ENCODE measurements at places on chromosomes 11 and 22. TPM values are rescaled to one million over a fixed set of nuclear protein-coding genes. Genes with fewer than 3 reads are reported as not detected.

OR8A1 gene
- total RNA-seq = not detected

HOATZ gene
- not detected for total RNA-seq

SLC22A12 gene
- not detected for total RNA-seq

SLC22A8 gene
- total RNA-seq = not detected

ZBTB16 gene
- total RNA-seq = 13.1 TPM

GLYAT gene
- not detected for total RNA-seq

DENND5A gene
- total RNA-seq = 74.3 TPM

DNA sequence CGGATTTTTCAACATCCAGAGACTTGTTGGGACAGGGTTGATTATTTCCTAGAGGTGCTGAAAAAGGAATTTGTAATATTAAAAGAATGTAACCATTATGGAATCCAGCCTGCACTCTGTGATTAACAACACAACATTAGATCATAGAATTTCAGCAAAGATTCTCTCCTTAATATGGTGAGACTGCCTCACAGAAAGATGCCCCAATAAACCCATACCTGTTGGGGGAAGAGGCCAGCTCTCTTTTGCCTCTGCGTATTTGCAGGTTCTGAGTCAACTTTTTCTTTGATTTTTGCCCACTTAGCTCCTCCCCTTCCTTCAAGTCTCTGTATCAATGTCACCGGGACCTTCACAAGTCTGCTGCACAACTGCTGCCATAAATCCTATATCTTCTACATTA, 12.4 kb upstream of the MTMR3 start:
- no peak for DNase-seq

DNA sequence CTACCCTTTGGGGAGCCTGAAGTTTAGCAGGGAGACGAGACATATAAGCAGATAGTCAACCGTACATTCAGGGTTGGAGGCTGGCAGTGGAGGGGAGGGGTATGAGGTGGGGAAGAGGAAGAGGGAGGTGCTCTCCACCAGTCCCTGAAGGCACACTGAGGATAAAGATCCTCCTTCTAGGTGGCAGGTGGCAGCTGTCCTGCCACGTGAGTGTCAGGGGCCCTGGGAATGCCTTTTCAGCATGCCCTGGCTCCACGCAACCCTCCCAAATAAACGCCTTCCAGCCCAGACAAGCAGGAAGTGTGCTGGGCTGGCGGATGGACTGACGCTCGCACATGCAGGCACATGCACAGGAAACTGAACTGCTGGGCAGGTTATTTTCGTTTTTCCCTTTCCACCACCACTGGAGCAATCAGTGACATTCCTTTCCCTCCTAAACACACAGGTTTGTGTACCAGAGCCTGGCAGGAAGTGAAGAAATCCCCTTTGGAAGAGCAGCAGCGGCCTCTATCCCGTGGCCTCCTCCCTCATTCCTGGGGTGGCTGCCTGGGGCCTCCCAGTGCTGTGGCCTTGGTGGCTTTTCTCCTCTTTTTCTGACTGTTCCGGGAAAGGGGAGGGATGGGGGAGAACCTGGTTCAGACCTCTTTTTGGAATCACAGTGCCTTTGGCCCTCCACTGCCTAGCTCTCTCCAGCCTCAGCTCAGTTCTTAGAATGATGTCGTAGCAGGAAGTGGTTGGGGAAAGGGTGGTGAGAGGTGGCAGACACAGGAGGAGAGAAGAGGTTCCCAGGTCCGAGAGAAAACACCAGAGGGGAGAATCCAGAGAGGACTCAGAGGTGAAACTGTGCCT, 157.0 kb upstream of the TIMP3 start:
- peak; percentile 45 for DNase-seq

GRCh38 chr22:50251477-50252081, 514 bp upstream of the HDAC10 start:
- DNase-seq = no peak

DNA sequence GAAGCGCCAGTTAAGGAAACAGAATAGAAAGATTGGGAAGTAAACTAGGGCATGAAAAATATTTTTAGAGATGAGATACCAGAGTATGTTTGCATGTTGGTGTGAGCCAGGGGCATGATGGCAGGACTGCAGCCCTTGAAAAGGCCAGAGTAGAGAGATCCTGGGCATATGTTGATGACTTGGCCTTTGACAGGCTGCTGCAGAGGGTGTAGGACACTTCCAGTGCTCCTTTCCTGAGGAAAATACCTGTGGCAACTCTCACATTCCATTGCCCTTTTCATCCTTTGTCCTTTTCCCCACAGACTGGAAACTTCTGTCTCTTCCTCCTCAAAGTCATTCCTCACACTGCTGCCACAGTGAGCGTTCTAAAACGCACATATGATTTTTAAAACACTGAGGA, 150.7 kb upstream of the CCDC90B start:
- DNase-seq = no peak

GRCh38 chr11:128723531-128723930, 29.7 kb downstream of the FLI1 start:
- DNase-seq = no peak

DNA sequence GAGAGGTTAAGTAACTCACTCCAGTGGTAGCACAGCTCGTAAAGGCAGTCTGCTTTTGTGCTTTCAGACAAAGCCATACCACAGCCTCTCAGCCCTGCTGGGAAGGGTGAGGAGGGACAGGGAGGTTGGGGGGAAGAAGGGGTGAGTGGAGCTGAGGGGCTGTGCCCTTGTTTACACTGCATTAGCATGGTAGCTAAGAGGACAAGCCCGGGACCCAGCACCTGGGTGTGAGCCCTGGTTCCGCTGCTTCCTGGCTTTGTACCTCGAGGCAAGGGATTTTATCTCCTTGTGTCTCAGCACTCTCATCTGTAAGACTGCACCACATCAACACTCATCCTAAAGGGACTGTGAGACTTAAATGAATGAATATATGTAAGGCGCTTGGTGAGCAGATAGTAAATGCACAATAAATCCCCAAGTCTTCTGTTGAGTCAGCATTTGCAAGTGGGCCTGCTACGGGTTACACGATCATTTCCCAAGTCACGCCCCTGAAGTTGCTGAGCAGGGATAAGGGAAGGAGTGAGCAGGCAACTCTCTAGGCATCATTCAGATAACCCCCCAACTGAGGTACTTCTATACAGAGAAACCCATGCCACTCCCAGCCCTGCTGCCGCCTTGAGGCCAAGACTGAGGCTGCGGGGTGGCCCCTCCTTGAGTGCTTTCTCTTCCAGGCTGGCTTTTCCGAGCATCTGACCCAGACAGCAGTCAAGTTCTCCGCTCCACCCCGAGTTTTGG, 7.5 kb downstream of the RASD2 start:
- no peak for DNase-seq

DNA sequence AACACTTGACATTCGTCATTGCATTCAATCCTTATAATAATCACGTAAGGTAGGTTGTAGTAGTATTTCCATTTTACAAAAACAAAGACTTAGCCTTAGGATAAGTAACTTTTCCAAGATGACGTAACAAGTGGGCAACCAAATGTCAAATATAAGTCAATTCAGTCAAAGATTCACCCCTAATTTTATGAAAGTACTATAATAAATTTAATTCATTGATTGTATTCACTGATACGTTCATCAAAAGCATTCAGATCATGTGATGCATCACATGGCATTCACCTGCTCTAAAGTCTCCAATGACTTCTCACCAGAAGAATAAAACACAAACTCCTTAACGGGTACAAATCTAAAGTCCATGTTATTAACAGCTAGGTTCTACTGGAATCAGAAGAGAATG, 2.1 kb downstream of the KIF18A start:
- DNase-seq = no peak

DNA sequence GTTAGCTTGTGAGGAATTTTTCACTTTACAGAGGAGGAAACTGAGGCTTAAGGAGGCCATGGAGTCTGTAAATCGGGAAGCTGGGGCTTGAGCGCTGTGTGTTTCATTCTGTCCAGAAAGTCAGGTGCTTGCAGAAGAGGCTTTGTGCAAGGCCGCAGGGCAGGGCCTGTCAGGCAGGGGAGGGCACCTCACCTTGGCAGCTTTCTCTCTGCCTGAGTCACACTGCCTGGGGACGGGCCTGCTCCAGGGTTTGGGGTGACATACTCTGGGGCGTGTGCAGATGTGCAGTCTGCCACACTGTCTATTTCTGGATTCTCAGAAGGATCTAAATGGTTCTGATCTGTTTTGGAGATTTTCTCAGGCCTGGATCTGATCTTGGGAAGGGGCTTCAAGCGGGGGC, 8.4 kb downstream of the INCENP start:
- DNase-seq = no peak

GRCh38 chr11:93324500-93324899, 6.0 kb upstream of the DEUP1 start:
- DNase-seq = no peak

- no peak for DNase-seq
Observed at GRCh38 chr22:27581688-27582087, 219.9 kb downstream of the MN1 start.

DNA sequence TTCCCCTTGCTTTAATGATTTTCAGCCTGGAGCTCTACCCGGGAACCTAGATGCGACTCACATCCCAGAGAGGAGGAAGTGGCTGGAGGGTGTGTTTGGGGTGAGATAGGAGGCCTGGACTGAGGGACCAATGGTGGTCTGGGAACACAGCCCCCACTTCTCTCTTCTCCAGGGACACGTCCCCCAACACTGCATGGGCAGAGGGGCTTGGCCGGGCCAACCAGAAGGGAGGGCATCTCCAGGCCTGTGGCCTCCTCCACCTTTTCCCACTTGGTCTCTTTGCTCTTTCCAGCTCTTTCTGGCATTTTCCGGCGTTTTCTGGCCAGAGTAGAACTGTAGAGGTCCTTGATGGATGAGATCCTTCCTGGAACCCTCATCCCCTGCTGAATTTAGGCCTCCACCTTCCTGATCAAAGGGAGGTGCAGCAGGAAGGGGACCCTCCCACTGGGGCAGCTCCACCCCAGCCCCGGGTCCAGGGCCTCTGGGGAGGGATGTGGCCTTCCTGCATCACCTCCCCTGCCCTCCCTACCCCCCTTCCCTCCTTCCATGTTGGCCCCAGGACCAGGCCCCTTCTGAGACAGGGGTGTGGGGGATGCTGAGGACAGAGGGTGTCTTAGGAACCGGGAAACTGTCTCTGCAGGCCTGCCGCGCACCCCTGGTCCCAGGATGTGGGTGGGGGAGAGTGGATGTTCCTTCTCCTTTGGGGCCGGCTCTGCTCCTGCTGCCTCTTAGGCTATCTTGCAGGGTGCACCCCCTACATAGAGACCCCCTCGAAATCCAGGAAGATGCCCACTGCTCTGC, 24.4 kb downstream of the MRGPRG start:
- no peak for DNase-seq

GRCh38 chr11:36586543-36586942, 7.8 kb upstream of the IFTAP start:
- no peak for DNase-seq

DNA sequence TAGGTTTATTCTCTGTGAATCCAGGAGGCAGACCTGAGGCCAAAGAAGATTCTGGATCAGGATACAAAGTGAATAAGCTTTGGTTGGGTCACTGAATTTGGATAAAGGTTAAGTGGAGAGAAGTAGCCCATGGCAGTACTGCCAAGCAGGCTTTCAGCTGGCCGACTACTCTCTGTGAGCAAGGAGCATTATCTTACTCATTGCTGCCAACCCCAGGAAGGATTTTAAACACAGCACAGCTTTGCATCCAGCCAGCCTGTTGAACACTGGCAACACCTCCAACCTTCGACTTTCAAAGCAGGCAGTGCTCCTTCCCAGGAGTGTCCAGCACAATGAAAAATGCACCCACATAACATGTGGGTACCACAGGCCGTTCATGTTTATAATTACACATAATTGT, 363.7 kb upstream of the SYN3 start:
- no peak for DNase-seq

GRCh38 chr11:134786636-134787035, 374.6 kb upstream of the B3GAT1 start:
- no peak for DNase-seq

DNA sequence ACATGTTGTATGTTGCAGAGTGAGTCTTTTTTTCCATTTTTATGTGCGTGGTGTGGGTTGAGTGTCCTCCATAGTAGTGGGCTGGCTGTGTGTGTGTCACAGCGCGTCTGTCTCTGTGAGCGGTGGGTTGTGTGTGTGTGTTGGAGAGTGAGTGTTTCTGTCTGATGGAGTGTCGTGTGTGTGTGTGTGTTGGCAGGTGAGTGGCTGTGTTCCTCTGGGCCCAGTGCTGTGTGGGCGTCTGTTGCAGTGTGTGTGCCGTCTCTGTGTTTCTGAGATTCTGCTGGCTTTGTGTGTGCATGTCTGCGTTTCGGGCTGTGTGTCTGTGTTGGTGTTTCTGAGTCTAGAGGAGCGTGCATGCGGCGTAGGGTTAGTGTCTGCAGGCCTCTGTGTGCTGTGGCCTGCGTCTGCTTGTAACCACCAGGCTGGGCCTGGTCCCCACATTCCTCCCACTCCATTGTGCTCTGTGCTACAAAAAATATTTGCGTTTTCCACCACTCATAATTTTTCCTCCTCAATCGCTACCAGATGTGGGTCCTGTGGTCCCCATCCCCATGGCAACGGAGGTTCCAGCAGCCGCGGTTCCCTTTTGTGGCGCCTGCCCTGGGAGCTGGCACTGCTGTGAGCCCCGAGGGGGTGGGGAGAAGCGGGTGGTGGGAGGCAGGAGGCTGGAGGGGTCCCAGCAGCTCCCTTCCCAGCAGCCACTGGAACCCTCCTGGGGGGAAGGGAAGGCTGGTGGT, 15.2 kb downstream of the SCARF2 start:
- DNase-seq = peak; percentile 21

GRCh38 chr11:58771458-58771855, 39.7 kb upstream of the GLYAT start:
- no peak for DNase-seq

DNA sequence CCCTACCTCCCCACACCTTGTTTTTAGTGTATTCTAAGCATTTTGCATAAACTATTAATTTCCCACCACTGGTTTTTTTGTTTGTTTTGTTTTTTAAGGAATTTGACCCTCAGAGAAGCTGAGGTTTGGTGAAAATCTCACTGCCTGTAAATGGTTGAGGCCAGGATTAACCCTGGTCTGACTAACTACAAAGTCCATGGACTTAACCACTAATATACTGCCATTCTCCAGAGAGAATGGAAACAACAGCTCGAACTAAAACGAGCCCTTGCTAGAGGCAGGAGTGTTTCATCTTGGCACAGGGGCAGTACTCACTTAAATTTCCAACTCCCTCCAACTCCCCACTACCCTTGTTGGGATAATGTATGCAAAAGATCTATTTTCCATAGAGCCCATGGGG, 3.0 kb downstream of the CTNND1 start:
- no peak for DNase-seq

DNA sequence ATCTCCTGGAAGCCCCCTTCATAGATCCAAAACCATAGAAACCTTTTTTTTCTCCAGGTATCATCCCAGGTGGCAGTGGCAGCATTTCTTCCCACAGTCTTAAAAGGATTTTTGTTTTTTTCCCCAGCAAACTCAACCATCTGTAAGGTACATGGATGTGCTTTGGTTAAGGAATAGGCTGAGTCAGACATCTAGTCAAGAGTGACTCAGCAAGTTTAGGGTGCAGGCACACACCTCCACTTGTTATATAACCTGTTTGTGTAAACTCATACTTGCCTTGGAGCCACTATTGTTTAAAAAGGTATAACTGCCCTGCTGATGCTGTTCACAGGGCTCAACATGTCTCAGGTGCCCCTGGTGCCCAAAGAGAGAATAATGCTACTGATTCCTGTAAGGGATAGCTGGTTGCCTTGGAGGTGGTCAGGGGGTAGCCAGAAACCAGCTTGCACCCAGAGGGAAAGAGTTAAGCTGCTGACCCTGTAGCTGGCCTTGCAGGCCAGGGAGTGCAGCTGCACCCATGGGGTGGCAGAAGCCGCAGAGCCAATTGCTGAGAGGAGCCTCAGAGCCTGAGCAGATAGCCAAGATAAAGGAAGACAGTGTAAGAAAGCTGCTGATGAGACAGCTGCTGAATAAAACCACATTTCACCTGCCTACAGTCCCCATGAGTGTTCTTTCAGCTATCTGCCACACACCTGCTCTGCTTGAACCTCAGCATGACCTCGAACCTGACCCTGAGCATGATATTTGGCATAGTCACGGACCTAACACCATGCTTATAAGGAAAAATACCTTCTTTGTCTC, 1726.1 kb upstream of the RAG2 start:
- DNase-seq = no peak
